ENCODE measurements at places on chromosomes 12 and 14.

GRCh38 chr12:104952816-104953215, 5.3 kb downstream of the SLC41A2 start:
- DNase-seq = no peak

- no peak for DNase-seq
Measured at GRCh38 chr14:71202881-71203280, 295.6 kb downstream of the PCNX1 start.

GRCh38 chr12:58915634-58916033, 4.7 kb downstream of the LRIG3 start:
- no peak for DNase-seq

DNA sequence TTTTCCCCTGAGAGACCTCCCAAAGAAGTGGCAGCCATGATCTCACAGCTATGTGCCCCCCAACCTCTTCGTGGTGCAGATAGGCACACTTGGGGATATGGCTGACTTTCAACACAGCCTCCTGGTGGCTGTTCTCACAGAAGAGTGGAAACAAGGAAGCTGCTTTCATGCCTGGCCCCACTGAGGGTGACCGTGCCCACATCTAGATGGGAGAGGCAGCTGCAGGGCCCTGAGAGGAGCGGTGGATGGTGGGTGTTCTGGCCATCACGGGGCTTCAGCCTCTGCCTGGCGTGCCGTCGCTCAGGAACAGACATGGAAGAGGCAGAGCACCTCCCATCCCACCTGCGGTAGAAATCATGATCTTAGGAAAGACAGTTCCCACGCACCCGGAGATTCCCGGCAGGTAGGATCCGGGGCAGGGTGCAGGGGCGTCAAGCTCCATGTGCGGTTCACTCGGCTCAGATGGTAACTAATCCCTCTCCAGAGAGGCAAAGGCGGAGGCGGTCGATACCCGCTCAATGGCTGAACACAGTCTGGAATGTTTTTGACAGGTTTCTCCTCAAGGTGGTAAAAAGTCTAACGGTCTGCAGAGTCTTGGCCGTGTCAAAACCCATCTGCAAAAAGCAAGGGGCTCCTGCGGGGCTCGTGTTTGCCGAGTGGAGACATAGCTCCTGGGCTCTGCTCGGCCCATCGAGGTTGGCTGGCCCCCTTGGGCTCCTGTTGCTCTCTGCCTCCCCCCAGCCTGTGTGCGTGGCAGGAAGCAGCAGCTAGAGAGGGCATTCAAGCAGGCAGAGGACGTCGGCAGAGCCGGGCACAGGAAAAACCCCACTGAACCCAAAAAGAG, 225.2 kb upstream of the RTL1 start:
- no peak for DNase-seq

GRCh38 chr12:52523824-52524223, 3.6 kb upstream of the KRT5 start:
- DNase-seq = no peak

GRCh38 chr12:74598819-74599218, 61.2 kb downstream of the ATXN7L3B start:
- peak; percentile 52 for DNase-seq

GRCh38 chr12:124597041-124597440, 29.6 kb upstream of the NCOR2 start:
- DNase-seq = no peak

DNA sequence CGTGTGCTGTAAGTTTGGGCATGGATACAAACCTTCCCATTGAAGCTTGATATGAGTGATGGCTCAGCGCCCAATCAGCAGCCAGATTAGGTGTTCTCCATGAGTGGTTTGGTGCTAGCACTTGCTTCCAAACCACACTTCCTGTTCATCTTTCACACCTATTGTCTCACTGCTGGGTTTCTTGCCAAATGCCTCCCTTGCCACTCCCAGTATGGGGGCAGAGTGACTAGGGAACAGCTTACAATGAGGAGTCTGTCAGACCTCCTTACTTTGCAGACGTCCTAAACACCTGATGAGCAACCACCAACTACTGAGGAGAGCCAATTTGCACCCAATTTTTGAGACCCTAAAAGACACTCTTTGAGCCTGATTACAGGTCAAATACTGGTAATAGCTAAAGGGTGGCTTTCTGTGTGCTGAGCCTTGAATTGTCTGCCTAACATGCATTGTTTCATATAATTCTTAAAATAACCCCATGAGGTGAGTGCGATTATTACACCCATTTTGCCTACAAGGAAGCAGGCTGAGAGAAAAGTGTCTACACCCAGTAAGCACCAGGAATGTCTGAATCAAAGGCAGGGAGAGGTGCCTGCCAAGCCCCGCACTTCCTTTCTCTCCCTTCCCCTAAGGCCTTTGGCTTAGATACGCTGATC, 48.4 kb upstream of the FOS start:
- DNase-seq = peak; percentile 47

GRCh38 chr12:9634969-9635754, 27.4 kb upstream of the KLRB1 start:
- no peak for DNase-seq

GRCh38 chr14:65234752-65235361, 132.5 kb upstream of the MAX start:
- DNase-seq = no peak

Data from RKO (cell line).